ENCODE measurements at places on chromosomes 12 and 14.

DNA sequence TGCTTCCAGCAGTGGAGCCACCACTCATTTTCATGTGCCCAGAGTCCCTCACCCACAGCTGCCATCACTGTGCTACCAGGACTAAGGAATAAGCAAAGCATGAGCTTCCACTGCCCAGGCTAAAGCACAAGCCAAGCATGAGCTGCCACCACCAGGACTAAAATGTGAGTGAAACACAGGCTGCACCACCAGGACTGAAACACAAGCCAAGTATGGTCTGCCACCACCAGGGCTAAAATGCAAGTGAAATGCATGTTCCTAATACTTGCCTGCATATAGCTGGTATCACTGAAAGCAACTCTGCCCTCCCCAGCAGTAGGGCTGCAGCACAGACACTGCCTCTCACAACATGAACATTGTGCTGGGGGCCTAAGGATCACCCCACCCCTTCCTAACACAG, 30.0 kb downstream of the CEP83 start:
- no peak for DNase-seq

DNA sequence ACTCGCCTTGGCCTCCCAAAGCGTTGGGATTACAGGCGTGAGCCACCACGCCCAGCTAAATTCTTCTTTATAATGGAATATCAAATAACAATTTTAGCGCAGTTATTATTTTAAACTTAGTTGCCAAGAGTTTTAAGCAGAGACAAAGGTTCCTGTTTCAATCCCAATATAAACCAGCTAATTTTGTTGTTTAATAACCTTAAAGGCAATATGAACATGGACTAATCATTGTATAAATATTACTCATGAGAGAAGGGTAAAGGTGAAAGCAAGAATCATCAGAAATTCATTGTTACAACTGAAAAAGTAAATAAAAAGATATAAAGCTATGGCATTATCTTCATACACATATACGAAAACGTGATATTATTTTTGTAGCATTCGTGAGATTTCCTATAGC, 8.2 kb downstream of the DTD2 start:
- DNase-seq: no peak

DNA sequence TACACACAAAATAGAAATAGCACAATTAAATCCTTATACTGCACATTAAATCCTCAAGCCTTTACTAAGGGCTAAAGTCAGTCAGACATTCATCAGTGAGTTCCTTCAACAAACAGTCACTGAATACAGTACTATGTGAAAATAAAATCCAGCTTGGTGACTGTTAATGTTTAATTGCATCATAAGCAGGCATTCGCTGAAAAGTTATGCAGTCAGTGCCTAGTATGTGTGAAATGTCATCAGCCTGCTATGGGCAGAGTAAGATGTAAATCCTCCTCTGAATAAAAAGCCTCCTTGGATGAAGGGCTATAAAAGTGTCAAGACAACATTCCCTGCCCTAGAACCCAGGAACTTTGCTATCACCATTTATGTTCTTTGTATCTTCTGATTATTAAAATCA, 116.4 kb downstream of the PRICKLE1 start:
- DNase-seq: no peak

GRCh38 chr12:112140728-112141127, 15.4 kb downstream of the TRAFD1 start:
- no peak for DNase-seq

DNA sequence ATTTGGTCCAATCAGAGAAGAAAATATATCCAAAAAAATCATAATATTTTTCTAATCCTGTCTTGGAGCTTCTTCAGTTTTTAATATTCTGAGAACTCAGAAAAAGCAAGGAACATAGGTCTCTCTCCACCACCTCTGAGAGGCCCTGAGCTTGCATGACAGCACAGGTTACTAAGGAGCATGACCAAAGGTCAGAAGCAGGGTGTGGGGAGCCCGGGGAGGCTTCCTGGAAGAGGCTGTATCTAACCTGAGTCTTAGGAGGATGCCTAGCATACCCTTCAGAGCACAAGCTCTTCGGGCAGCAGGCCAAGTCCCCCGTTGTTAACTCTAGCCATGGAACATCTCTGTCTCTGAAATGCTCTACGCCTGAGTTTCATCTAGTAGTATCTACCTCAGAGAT, 15.7 kb upstream of the STON2 start:
- no peak for DNase-seq

DNA sequence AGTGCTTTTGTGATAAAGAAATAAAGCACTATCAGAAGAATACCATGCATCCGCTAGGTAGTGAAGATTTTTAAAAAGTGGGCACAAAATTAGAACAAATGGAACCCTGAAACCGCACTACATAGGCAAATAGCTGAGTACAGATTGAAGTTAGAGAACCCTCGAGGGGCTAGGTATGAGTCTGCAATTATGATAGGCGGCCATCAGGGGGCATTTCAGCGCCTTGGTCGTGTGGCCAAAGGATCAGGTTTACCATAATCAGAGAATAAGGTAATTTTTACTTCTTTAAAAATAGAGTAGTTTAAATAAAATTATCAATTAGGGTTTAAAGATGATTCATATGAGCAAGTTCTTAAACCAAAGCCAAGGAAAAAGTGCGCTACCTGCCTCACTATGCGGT, 129.8 kb downstream of the TMX1 start:
- no peak for DNase-seq

DNA sequence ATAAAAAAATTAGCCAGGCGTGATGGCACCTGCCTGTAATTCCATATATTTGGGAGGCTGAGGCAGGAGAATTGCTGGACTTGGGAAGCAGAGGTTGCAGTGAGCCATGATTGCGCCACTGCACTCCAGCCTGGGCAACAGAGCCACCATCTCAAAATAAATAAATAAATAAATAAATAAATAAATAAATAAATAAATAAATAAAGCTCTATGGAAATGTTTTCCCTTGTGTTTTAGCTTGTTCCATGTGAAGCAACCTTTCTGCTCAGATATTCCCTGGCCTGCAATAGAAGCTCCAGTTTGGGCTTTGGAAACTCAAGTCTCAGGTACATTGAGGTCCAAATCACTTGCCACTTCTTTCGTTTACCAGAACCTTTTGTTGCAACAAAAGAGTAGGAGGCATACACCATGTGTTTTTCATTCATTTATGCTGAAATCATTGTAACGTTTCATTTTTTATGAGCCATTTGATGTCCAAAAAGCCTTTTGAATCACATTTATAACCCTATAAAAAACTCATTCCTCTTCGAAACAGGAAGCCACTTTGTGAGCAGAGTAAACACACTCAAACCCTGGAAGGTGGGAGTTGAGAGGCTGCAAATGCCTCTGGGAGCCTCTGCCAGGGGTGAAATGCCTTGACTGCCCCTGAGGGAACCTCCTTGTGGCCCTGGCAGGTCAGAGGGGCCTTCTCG, 376.6 kb upstream of the TBX3 start:
- DNase-seq: no peak

GRCh38 chr12:92089559-92089958, 56.1 kb downstream of the BTG1 start:
- DNase-seq: no peak

GRCh38 chr12:20211981-20212421, 156.3 kb upstream of the PDE3A start:
- no peak for DNase-seq

GRCh38 chr14:68168460-68169109, 349.0 kb downstream of the RAD51B start:
- DNase-seq: no peak

GRCh38 chr12:51812871-51813270, 35.6 kb downstream of the FIGNL2 start:
- DNase-seq: no peak

- no peak for DNase-seq
These were observed 20.2 kb upstream of the FUT8 start for GRCh38 chr14:65392296-65392695.

DNA sequence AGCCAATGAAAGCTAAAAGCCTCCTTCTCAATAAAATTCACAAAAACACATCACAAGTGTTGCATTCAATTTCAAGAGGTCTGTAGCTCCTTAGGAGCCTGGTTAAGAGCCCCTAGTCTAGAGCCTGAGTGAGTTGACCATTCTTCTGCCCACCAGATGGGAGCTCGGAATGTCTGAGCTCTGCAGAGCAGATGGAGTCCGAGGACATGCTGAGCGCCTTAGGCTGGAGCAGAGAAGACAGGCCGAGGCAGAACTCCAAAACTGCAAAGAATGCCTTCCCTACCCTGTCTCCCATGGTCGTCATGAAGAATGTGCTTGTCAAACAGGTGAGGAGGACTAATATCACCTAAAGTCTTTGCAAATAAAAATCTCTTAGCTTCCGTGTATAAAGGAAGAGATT, 11.6 kb downstream of the CIPC start:
- no peak for DNase-seq

- DNase-seq: no peak
These were observed 13.9 kb upstream of the PPP1CC start for GRCh38 chr12:110756611-110757010.
